ENCODE measurements at places on chromosomes 2 and 18.

GRCh38 chr2:212037062-212037461, 501.5 kb downstream of the ERBB4 start:
- no peak for ATAC-seq

DNA sequence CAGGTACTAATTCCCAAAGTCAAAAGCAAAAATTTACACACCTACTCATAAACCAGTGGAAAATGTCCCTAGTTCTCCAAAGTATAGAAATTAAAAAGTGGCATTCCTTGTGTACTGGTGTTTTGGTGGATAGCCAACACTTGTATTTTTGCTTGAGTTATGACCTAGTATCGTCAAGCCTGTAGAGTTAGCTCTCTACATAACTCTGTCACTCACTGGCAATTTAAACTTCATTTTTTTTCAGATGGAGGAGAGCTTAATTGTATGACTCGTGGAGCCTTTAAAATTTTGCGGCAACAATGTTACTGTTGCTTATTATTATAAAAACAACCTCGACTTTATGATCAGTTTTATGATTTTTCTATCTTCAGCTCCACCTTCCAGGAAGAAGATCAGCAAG, 58.7 kb downstream of the ITGB6 start:
- ATAC-seq, result peak; percentile 57

DNA sequence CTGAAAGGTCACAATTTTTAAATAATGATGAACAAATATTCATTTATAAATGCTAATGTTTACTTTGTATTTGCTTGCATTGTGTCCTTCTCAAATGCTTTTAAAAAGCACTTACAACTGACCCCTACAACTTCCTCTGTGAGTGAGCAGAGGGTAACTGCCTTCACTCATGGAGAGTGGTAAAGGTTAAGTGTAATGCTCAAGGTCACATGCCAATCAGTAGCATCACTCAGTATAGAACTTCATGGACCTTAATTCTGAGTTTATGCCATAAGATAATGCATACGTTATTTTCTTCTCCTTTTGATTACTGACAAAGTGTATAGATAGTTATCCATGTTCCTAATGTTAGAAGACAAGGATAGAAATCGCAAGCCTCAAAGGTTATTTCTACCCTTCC, 91.8 kb upstream of the SERTAD2 start:
- ATAC-seq, result no peak

- ATAC-seq, result no peak
Measured at GRCh38 chr18:5463831-5464230, 80.0 kb downstream of the EPB41L3 start.

DNA sequence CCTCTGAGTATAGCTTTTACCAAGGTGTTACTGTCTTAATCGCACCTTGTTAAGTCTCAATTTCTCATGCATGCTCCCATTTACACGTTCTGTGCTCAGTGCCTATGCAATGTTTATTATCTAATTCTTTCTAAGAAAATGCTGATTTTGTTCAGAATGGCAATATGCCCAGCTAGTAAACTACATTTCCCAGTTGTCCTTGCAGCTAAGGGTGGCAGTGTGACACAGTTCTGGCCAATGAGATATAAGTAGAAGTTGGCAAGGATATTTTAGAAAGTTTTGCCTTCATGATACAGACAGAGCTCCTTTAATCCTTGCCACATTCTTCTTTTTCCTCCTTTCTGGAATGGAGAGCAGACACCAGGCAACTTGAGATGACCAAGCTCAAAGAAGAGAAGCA, 45.3 kb downstream of the POLE4 start:
- ATAC-seq, result peak; percentile 42

DNA sequence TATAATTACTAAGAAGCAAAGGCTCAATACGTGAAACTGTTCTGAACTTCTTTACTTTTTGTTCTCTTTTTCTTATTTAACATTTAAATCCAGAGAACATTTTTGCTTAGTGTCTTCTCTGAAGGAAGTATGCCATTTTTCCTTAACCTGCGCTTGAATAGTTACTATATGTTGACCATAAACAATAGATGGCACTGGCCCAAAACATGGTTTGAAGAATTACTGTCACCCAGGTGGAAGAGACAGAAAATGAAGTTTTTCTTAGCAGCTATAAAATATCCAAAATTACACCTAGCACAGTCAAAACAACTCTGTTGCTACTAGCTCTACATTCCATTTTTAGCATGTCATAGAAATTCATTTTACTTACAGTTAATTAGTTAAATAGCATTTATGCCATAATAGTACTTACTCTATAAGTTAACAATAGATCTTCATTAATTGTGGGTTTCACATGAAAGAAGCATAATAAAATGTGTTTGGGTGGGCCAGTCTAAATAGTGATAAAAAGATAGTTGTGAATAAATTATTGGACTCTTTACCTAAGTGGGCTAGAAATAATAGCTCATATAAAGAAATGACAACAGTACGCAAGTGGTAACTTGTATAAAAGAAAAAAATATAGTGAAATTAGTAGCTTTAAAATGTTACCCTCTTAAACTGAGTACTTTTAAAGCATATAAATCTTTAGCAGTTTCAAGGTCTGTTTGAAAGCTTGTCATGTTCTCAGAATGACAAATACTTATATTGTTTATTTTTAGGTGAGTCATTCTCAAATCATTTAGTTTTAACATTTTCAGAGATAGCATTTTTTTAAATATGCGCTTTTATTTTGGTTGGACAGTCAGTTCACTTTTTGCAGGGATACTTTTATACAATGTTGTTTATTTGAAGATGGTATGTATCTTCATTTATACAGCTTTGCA, 3.7 kb downstream of the ETAA1 start:
- ATAC-seq, result no peak

GRCh38 chr2:236254001-236254400, 10.2 kb downstream of the ASB18 start:
- no peak for ATAC-seq

DNA sequence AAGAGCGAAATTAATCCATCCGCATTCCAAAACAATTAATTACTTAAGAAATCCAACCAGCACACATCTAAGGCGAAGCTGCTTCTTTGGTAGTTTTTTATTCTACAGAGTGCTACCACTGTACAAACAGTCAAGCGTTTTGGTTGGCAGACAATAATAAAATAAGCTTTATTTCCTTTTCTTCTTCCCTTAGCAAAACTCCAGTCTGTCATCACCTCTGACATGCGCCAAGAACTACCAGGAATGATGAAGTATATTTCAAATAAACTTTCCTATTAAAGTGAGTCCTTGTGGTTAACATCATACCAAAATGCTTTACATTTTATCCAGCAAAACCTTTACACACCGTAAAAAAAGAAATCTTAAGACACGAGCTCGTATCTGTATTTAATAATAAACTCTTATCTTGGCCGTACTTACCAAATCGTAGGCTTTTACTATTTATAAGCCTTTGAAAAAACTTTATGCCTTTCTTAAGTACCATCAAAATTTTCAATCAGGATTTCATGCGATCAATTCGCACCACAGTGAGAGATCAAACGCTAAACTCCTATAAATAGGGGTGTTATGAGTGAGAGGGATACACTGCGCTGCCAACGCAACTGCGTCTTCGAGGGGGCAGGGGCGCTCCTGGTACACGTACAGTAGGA, 1.3 kb downstream of the ATL2 start:
- peak; percentile 52 for ATAC-seq

- peak; percentile 41 for ATAC-seq
Measured at GRCh38 chr2:26702025-26702424, 9.5 kb downstream of the KCNK3 start.

DNA sequence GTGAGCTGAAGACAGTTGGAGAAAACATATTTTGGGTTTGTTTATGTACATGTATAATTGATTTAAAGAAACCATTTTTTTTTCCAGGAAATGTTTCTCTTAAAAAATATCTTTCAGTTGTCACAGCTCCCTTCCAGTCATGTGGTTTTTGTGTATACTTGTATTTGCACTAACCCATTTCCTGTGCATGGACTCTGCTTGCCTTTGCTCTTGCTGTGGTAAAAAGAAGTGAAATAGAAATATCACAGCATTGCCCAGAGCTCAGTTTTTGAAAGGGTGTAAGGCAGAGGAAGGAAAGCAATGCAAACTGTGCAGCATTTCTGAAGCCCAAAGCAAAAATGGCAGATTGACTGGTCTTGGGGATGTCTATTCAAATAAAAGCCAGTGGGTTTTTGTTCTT, 10.4 kb upstream of the DOCK10 start:
- ATAC-seq, result no peak

- ATAC-seq, result no peak
Measured at GRCh38 chr2:204977914-204978313, 432.6 kb downstream of the PARD3B start.

GRCh38 chr18:76474824-76475223, 20.2 kb downstream of the ZNF516 start:
- ATAC-seq, result no peak

GRCh38 chr2:112583497-112584133, 794 bp upstream of the CHCHD5 start:
- peak; percentile 13 for ATAC-seq

All from SK-N-SH treated with all-trans-retinoic acid at 6 μM for 48 hours (cell line).